ENCODE measurements at places on chromosomes 2 and 18.

DNA sequence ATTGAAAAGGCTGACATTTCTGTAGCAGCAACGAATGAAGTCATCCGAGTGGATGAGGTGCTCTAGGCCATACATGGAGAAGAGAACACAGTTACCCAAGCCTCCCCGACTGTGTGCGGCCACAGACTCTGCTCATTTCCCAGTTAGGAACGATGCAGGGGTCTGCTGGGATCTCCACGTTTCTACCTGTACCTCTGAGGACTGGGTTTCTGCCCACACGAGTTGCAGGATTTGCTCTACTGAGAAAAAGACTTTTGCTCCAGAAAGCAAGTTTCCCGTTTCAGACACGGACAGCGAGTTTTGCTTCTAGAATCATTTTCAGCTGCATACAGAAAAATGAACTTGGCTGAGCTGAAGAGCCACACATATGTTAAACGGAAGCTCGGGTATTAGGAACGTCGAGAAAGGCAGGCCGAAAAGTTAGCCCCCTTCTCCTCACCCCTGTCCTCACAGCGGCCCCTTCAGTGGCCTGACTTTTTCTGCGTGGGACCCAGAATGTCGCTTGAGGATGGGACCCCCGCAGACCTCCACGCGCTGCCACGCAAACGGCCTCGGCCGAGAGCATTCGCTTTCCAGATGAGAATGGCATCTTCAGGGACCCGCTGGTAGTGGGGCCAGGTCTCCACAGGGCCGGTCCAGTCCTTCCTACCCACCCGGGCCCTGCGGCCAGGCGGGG is 582 bp upstream of the RAB31 start:
- no peak for DNase-seq

- no peak for DNase-seq
These were observed 144.3 kb upstream of the BOD1L2 start for GRCh38 chr18:57002627-57003026.

- DNase-seq = no peak
These were observed 310.8 kb downstream of the ERBB4 start for GRCh38 chr2:212227755-212228154.

- DNase-seq = no peak
These were observed 58.3 kb upstream of the UPP2 start for GRCh38 chr2:158043181-158043948.

GRCh38 chr2:146908776-146909175 is 936.1 kb upstream of the ACVR2A start:
- no peak for DNase-seq
